ENCODE measurements at places on chromosomes 4 and X. TPM values are rescaled to one million over a fixed set of nuclear protein-coding genes. Genes with fewer than 3 reads are reported as not detected.
A peak's percentile ranks its signal among the peaks of the same experiment; 100 is the strongest.

Gene TLR6
- total RNA-seq, result not detected

Gene TMPRSS11D
- total RNA-seq, result not detected

Gene CSAG1
- not detected for total RNA-seq

Gene GPR34
- not detected for total RNA-seq

Gene SHROOM2
- total RNA-seq, result 0.39 TPM

Gene DDX53
- total RNA-seq, result not detected

Gene TRIM75
- not detected for total RNA-seq

- DNase-seq, result no peak
Measured at GRCh38 chr4:139817657-139818452, 152.2 kb downstream of the MGST2 start.

DNA sequence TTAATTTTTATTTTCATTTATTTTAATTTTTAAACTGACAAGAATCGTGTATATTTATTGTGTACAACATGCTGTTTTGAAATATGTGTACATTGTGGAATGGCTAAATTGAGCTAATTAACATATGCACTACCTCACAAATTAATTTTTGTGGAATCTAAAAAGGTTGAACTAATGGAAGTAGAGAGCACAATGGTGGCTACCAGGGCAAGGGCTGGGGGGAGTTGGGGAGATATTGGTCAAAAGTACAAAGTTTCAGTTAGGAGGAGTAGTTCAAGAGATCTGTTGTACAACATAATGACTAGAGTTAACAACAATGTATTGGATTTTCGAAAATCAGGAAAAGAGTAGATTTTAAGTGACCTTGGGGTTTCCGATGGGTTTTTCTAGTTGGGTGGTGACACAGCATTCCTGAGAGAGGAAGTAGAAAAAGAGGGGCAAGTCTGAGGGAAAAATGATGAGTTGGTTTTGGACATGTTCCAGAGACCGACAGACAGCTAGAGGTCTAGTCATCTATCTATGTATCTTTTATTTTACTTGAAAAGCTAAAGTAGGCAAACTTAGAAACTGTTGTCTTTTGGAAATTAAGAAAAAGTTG is 23.2 kb downstream of the APOO start:
- peak; percentile 8 for DNase-seq

DNA sequence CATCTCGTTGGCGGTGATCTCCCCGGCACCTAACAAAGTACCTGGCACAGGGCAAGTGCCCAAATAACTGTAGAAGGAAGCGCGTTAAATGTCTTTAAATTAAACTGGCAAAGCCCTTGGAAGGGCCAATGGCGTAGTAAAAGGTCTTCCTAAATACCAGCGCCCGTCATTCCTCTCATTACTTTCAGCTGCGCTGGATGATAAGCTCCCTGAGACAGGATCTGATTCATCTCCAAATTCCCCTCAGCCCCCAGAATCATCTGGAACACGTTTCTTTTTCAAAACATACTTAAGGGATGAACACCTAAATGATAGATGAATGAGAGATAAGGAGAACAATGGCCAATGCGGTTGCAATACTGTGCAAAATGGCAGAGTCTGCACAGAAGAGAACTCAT is 95.1 kb downstream of the AFAP1 start:
- DNase-seq, result no peak

DNA sequence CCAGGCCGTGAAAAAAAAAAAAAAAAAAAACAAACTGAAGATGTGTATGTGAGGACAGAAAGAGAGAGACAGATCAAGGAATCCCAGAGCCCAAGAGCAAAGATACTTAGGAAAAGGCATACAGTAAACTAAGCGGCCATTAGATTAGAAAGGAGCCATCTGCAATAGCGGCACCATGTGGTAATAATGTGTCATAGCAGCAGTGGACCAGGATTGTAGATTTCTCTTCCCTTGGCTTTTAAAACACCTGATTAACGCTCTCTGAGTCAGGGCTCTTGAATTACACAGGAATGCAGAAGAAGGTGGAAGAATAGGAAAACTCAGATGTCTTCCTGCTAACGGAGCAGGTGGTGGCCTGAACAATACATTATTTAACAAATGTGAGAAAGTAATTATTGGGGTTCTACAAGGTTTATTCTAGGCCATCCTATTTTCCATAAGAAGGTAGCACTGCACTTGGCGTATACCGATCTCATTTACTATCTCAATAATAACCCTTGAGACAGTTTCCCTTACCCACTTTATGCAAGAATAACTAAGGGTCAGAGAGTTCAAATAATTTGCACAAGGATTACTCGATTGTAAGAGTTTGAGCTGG is 182.7 kb downstream of the KCNIP4 start:
- DNase-seq, result peak; percentile 3

- DNase-seq, result no peak
Measured at GRCh38 chr4:85446141-85446861, 28.6 kb upstream of the ARHGAP24 start.

DNA sequence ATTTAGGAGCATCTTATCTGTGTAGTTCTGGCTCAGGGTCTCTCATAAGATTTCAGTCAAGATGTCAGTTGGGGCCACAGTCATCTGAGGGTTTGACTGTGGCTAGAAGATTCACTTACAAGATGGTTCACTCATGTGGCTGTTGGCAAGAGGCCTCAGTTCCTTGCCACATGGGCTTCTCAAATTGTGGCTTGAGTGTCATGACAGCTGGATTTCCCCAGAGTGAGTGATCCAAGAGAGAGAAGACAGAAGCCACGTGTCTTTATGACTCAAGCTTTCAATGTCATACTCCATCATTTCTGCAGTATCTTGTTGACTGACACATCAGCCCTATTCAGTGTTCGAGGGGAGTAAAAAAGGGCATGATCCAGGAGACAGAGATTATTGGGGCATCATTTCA is 131.3 kb upstream of the AP1S2 start:
- no peak for DNase-seq

GRCh38 chr4:55440786-55441185 is 45.0 kb downstream of the TMEM165 start:
- no peak for DNase-seq

DNA sequence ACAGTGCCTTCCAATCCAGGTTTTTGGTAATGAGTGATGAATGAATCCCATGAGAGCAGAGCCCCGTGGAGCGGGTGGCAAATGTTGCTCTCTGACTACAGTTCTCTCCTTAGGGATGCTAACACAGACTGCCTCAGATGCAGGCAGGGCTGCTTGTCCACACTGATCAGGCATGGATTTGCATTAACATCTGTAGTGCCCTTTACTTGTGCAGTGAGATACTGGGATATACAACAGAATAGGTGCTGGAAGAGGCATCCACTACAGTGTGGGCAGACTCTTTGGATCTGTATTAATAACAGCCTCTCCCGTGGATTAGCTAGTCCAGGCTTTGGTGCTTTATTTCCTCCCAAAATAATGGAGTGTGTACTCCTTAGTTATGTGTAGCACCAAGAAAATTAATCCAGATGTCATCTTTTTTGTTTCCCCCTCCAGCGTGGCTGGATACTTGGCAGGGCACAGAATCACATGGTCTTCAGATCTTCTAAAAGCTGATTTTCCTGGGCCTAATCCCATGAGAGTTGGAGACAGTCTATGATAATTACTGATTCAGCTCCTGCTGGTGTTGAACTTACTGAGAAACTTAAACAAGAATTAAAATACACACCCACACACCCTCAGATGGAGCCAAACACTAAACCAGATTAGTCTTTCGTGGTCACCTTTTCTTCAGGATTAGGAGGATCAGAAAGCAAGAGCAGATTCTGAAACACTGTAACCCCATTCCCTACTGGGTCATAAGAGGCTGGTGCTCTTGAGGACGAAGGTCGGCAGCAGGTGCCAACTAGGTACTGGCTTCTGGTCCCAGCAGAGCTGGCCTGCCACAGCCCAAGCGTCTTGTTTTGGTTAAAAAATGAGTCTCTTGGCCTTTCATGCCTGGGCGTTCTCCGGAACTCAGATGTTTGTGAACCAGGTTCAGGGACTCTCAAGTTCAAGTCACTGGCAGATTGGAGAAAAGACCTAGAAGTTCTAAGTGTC is 23.1 kb upstream of the NAP1L5 start:
- no peak for DNase-seq

GRCh38 chr4:6889736-6890324 is 19.8 kb upstream of the TBC1D14 start:
- DNase-seq, result no peak

- DNase-seq, result no peak
Measured at GRCh38 chrX:23003116-23003515, 3.4 kb downstream of the DDX53 start.

GRCh38 chrX:13131396-13132137 is 87.1 kb upstream of the FAM9C start:
- no peak for DNase-seq

- DNase-seq, result no peak
Measured at GRCh38 chrX:80511969-80512760, 91.9 kb downstream of the TENT5D start.

DNA sequence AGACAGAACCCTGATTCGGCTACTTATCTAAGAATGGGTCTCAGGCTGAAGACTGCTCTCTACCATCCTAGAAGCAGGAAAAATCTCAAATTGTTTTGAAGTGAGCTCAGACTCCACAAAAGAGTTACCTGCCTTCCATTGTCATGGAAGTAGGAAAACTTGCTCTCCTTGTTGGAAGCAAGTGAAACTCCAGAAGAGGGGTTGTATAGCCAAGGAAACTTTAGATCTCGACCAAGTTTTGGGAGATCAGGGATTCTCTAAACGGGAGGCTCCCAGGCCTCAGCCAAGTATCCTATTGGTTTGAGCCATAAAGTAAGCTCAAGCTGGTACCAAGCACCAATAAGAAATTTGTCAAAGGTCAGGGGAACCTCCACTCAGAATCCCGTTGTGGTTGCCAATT is 9.2 kb upstream of the FHDC1 start:
- no peak for DNase-seq

- no peak for DNase-seq
Measured at GRCh38 chr4:2132438-2132837, 73.3 kb downstream of the NAT8L start.

DNA sequence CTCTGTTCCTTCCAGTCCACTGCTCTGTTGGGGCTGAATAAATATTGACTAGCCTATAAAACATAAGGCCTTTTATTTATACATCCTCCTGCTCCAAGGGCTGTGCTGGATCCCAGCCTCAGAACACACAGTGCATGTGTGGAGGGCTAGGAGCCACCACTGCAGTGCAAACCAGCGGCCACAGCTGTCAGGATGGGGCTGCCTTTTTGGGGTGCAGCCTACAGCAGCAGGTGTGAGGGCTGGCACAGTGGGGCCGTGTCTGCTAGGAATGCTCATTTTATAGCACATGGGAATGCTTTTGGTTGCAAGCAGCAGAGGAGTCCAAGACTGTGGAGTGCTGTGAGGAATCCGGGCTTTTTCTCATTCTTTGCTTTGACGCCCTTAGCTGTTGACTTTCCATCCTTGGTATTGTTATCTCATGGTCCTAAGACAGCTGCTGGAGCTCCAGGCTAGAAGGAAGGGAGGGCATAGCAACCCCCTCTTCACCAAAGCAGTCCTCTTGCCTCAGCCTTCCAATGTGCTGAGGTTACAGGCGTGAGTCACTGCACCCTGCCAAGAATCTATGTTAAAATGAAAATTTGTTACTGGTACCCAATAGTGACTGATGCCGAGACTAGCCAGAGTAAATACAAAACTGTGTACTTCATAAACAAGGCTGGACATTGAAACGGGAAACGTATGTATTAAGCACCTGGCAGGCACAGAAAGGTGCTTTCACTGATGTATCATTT is 334.3 kb upstream of the GATB start:
- DNase-seq, result peak; percentile 75

DNA sequence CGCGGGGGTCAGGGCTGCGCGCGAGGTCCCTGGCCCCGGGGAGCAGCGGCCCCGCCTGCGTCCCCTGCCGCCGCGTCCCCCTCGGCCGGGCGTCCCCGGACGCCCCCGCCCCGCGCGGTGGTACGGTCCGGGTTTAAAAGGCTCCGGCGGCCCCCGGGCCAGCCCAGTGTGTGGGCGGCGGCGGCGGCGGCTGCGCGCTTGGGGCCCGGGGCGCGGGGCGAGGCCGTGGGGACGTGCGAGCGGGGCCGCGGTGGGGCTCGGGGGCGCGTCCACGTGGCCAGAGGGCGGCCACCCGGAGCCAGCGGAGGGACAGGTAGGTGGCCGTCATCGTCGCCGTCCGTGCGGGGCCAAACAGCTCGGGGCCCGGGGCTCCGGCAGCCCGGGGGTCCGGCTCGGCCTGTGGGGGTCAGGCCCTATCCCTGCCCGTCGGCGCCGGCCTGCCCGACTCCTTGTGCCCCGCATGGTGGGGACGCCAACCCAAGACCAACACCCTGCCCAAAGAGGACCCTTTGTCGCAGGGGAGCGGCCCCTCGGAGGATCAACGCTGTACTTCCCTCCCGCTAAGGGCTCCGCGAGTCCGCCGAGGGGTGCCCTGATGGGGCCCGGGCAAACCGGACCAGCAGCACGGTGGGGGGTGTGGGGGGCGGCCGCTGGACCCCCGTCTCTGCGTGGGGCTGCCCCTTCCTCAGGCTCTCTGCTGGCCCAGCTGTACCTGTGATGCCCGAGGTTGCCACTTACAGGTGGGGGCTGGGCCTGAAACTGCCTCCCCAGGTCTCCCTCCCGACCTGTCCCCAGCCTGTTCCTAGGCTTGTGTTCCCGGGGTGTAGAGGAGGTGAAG is at the start of gene PLXNA3:
Gene PLXNA3 (plus strand): TSS at position 166 of the 838 bp plus-strand sequence. CDS start 1,903 bp downstream, outside the sequence.
- peak; percentile 41 for DNase-seq

DNA sequence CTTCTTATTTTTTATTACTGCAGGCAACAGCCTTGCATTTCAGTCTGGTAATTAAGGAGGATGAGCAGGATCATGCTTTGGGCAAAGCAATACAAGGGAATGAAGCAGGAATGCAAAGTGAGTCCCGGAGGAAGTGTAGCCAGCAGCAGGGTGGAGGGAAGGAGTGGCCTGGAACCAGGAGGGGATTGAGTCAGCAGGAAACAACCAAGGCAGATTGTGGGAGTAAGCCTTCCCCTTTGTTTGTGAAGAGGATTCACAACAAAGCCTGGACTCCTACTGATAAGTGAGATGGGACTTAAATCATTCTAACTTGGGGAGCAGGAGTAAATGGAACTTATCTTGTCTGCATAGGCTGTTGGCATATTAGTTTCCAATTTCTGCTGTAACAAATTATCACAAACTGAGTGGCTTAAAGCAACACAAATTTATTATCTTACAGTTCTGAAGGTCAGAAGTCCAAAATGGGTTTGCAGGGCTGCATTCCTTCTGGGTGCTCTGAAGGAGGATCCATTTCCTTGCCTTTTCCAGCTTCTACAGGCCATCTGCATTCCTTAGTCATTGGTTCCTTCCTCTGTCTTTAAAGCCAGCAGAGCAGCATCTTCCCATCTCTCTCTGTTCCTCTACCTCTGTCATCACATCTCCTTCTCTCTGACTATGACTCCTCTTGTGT is 93.2 kb upstream of the AP1S2 start:
- DNase-seq, result peak; percentile 69

DNA sequence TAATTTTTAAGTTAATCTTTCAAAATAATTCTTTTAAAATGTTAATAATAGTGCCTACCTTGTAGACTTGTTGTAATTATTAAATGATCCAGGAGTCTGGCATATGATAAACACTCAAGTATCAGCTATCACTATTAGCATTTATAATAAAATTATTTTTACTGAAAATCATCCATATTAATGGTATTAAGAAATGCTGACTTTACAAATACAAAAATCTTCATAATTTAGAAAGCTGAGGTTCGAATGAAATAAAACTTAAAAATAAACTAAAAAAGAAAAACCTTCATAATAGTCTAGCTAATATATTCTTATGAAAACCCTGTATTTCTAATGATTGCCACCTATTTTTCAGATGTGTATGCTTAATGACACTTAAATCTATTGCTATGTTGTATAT is 5.2 kb downstream of the MGARP start:
- no peak for DNase-seq

All from MG63 (cell line).